ENCODE measurements at places on chromosomes 7 and 10.
A peak's percentile ranks its signal among the peaks of the same experiment; 100 is the strongest.

DNA sequence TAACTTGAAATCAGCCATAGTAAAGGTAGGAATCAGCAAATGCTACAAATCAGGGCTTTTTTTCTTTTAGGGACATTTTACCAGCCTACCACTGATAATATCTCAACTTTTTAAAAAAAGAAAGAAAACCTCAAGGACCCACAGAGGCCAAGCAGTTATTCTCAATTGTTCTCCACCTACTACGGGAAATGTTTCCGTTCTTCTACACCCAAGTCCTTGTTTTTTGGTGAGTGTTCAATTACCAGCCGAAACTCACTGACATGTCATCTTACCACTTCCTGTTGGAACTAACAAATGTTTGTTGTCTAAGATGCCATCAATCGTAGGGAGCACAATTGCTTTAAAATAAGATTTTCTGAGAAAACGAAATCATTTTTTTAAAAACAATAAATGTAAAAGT lies 50.2 kb upstream of the CDK1 start:
- no peak for DNase-seq

DNA sequence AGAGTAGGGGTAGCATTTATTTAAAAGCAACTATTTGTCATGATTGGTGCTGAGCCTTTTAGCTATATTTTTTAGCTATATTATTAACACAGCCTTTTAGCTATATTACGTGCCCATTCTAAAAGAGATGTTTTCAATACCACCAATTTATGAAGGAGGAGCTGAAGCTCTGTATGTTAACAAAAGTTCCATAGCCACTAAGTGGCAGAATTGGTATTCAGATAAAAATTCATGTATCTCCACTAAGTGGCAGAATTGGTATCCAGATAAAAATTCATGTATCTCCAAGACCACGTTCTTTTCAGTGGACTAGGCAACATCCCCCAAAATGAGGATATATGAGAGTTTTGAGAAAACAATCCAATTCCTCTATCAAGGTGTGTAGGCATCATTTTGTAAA lies 268.6 kb downstream of the HGF start:
- DNase-seq: peak; percentile 23

DNA sequence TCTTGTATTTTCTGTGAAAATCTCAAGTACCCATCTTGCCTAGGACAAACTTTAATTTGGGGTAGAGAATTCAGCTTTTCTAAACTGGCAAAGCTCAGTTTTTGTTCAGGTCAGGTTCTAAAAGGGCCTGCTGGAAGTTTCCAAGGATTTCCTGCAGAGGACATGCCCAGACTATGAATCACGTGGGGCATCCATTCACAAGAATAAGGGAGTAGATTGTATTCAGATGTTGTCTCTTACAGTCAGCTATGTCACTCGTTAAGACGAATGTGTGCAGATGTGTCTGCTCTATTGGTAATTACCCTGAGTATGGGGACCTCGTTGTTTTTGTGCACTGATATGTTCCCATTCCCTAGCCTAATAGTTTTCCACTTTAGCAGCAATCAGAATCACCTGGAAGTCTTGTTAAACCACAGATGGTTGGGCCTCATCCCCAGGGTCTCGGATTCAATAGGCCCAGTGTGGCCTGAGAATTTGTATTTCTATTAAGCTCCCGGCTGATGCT lies 81.0 kb upstream of the ITPRID1 start:
- DNase-seq: no peak

DNA sequence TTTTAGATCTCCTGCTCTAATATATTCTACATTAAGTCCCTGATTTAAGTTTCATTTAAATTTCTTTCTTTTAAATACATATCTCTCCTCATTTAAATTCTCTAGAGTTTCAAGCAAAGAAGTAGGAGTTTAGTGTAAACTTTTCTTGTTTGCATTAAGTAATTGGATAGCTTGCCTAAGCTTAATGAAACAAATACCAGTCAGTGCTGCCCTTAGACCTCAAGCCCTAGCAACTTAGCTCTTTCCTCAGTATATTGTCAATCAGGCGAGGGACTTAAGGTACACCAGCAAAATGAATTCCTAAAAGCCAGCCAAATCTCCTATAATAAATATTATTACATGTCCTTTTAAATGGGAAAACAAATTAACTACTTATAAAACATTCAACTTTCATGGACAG lies 101.5 kb downstream of the CHCHD3 start:
- no peak for DNase-seq

GRCh38 chr7:141045126-141045841 lies 28.6 kb upstream of the TMEM178B start:
- no peak for DNase-seq

GRCh38 chr10:83214136-83214535 lies 925.2 kb upstream of the GHITM start:
- DNase-seq: no peak

- DNase-seq: no peak
Measured at GRCh38 chr7:131249003-131249402, 78.7 kb upstream of the MKLN1 start.

- no peak for DNase-seq
Measured at GRCh38 chr7:100093925-100094486, 5.2 kb downstream of the COPS6 start.

DNA sequence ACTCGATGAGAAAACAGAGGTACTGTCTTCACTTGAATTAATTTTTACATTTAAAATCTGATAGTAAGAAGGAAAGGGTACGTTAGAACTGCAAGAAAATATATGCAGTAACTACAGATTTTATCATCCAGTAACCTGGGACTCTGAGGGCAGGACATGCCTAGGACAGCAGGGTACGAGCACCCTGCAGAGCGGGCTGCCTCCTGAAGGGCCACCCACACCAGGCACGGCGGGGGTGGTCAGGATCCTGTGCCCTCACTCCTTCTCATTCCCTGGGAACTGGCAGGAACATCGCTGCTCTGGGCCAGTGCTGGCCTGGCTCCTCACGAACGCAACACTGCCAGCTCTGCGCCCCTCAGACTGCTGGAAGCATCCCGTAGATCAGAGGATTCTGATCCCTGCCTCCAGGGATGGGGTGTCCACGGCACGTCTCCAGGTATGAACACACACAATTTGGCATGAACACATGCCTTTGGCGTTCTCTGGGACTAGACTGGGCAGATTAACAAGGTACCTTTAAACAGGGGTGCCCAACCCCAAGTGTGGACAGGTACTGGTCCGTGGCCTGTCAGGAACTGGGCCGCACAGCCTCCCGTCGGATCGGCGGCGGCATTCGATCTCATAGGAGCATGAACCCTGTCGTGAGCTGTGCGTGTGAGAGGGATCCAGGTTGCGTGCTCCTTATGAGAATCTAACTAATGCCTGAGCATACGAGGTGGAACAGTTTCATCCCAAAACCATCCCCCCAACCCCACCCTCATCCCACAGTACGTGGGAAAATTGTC lies 99.3 kb upstream of the FAM20C start:
- DNase-seq: no peak
